T-helper 9 cell (primary cell): ENCODE measurements at places on chromosomes 3 and 15.

DNA sequence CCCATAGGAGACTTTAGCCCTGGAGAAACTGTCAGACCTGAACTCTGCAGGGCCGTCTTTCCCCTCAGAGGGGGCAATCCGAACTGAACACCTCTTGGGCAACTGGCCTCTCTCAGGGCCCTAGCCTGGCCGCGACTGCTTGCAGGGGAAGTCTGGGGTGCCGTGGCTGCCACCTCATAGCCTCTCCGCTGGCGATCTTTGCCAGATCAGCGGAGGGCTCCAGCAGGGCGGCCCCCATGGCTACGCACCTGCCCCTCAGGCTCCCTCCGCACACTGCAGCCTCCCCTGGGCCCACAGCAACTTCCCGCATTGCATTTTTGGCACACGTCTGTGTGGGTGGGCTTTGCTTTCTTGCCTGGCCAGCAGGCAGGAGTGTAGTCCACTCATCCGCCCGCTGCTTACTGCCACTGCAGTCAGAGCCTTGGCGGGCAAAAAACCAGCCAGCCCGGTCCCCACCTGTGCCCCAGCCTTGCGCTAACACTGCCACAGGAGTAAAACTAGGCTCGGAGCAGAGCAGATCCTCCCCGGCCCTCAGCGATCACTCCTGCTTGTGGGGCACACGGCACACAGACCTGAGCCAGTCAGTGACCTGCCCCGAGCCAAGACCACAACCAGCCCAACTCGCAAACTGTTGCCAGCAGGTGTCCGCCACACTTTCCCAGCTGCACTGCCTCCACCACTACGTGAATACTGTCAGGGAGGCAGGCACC is 266.8 kb upstream of the CBLB start:
- DNase-seq: no peak

- no peak for DNase-seq
Measured at GRCh38 chr3:61547625-61548024, 13.7 kb upstream of the PTPRG start.

GRCh38 chr3:190690246-190690645 is 172.2 kb downstream of the GMNC start:
- DNase-seq: no peak

- DNase-seq: no peak
Measured at GRCh38 chr3:31680072-31680870, 147.5 kb downstream of the STT3B start.

DNA sequence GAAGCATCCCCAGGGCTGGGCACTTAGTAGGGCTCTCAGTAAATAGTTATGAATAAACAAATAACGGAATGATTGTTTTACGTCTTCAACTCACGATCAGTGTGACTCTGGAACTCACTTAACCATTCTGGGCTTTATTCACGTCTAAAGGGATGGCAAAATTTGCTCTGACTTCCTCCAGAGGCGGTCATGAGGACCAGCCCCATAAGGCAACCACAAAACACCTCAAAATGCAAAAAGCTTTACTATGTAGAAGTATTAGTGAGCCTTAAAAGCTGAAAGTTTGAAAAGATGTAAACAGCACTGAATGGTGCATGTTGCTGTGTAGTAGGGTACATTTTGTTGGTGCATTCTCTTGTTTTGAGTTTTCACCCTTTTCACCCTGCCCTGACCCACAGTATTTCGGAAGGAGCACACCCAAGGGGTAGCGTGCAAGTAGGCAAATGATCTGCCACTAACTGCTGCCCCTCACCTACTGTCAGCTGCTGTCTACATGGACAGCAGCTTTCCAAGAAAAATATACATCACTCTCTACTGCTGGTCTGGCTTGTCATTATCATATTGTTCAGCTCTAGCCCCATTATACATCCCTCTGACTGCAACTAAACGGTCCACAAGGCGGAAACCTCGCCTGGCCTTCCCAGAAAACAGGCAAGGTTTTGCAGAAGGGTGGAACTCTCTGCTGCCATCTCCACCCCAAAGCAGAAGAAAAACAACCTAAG is 308.5 kb upstream of the PROK2 start:
- no peak for DNase-seq

- DNase-seq: no peak
Measured at GRCh38 chr3:153247331-153248330, 85.6 kb downstream of the RAP2B start.

DNA sequence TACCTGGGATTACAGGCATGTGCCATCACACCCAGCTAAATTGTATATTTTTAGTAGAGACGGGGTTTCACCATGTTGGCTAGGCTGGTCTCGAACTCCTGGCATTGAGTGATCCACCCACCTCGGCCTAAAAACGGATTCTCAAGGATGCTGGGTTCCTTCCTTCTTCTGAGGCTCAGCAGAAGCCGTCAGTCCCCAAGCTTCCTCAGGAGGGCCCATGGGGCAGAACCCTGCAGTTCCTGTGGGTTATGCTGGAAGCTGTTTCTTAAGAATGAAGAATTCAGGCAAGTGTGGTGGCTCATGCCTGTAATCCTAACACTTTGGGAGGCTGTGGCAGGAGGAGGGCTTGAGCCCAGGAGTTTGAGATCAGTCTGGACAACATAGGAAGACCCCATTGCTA is 29.0 kb upstream of the ZNF710 start:
- DNase-seq: no peak

DNA sequence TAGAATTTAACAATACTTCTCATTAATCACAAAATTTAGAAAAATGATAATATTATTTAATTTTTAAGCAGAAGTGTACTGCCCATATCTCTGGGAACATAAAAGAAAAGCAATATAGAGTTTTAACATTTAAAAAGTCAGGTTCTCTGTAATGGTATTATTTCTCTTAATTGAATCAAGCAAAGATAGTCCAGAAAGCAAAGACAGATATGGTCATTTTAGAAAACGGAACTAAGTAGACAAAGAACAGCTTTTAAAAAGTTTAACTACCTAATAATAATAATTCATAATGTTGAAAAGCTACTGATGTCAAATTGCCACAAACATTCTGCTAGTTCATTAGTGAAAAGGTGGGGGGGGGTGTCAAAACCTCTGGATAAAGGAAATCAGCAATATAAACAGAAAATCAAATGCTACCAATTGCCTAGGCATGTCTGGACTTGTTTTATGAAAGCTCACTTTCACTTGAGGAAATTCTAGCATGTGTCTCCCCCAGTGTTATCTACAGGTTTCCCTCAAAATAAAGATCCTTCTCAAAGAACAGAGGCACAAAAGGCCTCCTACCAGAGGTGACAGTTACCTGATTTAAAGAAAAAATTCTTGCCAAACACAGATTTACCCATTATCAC is 1.7 kb downstream of the ZMAT3 start:
- no peak for DNase-seq

GRCh38 chr3:100532411-100532810 is 40.0 kb downstream of the TMEM45A start:
- DNase-seq: no peak

- DNase-seq: no peak
Measured at GRCh38 chr3:119898478-119899191, 116.7 kb downstream of the NR1I2 start.

GRCh38 chr3:149968216-149968615 is 2.5 kb downstream of the PFN2 start:
- no peak for DNase-seq

DNA sequence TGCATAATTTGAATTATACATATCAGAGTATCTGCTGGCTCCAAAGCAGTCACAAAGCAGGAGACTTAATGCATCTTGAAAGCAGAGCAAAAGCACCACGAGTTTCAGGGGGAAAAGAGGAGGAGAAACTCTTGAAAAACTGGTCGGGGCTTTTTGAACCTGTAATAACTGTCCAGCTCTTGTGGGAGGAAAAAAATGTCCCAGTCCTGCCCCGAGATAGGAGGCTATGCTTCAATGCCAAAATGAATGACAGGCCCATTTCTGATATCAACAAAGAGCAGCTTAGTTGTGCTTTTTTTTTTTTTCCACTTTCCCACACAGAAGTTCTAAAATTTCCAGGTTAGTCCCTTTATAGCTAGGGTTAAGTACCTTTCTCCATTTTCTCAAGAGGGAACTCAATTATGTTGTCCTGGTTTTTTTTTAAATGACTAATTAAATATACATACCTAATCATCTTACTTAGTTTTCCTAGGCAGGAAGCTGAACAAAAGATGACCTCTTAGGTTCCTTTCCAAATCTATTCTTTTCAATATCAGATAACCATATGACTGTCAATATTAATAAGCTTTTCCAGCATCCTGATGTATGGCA is 120.2 kb downstream of the TFDP2 start:
- DNase-seq: no peak

DNA sequence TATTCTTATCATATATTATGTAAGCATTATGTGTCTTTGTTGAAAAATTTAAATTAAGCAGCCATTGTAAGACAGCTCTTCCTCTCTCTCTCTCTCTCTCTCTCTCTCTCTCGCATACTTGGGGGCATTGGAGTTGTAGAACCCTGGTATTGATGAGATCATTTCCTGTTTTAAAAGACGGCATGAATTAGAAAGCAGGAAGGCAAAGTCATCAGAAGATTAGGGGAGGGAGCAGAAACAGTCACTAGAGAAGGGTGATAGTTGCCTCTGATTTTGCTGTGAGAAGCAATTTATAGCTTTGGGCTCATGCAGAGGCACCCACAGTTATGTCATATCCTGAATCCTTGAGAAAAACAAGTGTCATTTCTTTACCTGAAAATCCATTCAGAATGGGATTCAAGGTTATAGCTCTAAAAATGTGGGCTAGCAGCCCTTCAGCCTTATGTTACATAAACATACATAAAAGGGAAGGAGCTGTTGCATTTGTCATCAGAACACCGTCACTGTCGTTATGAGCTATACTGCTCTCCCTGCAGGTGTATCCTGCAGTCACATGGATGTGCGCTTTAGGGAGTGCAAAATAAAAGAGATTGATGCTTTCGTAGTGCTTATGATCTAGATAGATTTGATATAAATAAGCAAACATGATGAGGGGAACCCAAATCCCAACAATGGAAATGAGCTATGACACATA is 213.8 kb downstream of the NR1D2 start:
- no peak for DNase-seq

DNA sequence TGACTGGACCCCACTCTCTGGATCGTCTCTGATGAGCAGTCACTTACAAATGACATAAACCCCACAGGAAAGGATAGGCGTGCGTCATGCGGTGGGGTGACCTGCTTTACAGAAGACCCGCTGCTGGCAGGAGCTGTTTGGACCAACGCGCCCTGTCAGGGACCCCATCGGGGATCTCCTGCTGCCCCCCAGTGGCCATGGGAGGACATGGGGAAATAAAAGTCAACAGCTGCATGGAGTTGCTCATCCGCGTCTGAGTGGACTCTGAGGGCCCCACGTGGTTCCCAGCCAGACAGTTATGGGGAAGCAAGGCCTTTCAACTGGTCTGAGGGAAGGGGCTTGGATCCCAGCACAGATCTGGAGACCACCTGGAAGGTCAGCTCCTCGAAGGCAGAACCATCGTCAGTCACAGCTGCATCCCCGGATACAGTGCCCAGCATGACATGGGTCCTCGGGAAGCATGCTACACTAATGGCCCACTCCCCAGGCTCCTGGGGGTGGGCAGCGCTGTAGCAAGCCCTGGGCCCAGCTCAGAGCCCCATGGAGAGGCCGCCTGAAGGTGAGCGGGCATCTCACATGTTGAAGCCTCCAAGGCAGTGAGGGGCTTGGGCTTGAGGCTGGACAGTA is 32.1 kb downstream of the PTH1R start:
- DNase-seq: peak; percentile 65

DNA sequence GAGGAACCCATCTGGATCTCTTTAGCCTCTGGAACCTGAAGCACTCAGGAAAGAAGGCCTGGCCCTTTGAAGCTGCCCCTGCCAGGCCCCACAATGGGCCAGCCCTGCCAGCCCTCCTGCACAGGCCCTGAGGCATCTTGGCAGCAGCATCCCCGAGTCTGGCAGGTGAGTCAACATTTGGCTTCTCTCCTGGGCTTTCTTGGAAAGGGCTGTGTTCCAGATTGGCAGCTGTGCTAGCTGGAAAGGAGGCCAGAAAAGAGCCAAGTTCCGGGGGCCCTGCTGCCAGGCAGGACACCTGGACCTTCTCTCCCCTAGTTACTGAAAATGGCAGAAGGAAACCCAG is 187.2 kb downstream of the SHQ1 start:
- no peak for DNase-seq

DNA sequence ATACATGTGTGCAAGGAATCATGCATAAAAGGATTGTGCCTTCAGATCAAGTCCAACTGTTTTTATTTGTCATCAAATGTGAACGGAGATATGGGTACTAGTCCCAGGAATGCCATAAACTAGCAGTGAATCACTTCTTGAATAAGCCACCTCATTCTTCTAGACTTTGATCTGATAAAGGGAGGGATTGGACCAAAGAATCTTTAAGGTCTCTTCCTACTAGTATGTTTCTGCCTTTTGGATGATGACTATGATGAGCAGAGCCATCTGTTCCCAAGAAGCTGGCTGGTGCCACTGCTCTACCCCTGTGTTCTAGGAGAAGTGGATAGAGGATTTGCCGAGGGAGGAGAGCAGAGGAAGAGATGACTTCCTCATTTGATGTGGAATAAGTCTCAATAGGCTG is 28.8 kb upstream of the UACA start:
- no peak for DNase-seq

GRCh38 chr3:50161320-50161719 is 6.2 kb downstream of the SEMA3F start:
- DNase-seq: no peak

- no peak for DNase-seq
Measured at GRCh38 chr3:9613056-9613748, 36.1 kb upstream of the MTMR14 start.

DNA sequence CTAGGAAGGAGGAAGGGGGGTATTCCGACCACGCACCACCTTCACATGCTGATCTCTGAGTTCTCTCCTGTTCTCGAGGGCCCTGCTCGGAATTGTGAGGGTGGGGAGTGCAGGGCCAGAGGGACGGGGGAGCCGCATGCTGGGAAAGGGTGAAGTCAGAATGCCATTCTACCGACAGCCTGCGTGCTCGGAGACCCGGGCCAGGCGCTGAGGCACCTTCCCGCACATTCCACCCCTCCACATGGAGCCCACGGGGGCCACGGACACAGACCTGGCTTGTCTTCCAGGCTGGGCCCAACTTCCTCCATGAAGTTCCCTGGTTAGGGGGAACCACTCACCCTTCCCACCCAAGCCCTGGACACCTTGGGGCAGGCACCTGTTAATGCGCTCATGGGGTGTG is 28.7 kb upstream of the PIGZ start:
- no peak for DNase-seq

DNA sequence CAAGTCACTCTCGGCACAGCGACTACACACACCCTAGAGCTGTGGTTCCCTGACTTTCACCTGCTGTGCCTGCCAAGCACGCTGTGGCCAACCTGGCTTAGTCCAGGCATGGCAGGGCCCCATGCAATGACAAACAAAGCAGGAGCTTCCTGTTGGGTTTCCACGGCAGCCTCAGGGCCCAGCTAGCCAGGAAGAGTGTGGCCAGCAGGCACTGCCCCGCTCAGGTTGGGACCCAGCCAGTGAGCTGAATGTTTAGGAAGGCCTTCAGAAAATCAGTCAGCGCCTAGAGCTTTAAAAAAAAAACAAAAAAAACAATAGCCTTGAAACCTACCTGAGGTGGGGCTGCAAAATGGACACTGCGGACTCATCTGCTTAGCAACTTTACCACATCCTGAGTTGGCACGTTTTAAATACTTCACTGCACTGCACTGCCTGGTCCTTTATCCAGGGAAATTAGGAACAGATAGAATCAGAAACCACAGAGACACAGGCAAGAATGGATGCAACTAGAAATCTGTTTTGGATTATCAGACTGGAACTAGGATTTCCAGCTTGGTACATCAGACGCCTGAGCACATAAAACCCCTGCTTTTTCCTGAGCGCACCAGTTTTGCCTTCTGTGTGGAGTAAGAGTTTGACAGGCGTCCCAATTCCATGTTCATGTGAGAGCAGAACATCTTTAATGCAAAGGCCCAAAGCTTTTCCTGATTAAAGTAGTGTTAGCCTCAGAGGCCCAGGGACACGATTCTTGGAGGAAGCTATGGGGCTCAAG is 36.2 kb upstream of the LDHAL6B start:
- no peak for DNase-seq

- DNase-seq: no peak
Measured at GRCh38 chr15:57427367-57427821, 51.1 kb downstream of the CGNL1 start.
